Muscle of leg (tissue), 16 donors: ENCODE measurements at places on chromosomes 11 and 22. TPM values are rescaled to one million over a fixed set of nuclear protein-coding genes. Genes with fewer than 3 reads are reported as not detected.

DNA sequence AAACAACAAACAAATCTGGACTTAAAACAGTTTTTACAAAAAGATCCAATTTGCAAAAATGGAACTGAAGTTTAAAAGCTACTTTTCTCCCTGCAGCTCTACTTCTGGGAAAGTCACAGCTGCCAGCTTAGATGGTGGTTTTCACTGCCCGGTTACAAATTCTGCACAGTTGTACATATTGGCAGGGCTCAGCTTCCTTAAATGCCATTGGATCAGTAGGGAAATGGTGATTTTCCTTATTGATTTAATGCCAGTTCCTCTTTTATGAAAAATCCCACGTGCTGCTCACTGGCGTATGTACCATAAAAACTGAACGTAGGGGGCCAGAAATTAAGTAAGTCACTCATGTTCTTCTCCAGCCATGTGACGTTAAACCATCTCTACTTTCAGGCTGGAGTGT, 22.8 kb downstream of the GRAP2 start:
- peak; percentile 50 for DNase-seq

DNA sequence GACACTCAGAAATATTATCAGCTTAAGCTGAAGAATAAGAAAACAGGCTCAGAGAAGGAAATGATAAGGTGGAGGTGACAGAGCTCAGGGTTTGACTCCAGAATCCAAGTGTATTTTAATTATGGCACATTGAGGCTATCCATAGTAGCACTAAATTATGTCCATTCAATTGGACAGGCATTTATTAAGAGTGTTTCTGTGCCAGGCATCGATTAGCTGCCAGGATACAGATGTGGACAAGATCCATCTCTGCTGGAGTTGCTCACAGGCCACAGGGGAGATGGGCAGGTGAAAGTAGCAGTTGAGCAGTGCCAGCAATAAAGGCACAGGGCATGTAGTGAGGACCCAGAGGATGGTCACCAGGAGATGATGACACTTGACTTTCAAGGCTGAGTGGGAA, 592.5 kb downstream of the INSC start:
- no peak for DNase-seq

- no peak for DNase-seq
These were observed 15.8 kb upstream of the ACR start for GRCh38 chr22:50722048-50722701.

DNA sequence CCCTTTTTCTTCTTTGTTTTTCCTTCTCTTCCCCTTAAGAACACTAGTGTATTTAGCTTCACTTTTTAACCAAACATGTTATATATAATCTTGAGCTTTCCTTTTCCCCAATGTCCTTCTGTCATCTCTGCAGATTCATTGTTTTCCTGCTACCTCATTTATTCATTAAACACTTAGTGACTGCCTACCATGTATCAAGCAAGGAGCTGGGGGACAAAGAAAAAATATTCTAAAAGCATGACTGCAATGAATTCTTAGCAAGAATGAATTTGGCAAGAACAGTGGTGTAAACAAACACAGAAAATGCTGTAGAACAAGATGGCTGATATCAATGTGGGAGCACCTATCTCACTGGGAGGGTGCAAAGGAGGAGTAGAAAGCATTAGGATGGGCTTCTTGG, 247.0 kb upstream of the CCDC90B start:
- DNase-seq, result no peak

The OR5M3 gene
- total RNA-seq, result not detected

The OR5B21 gene
- not detected for total RNA-seq

GRCh38 chr11:64313491-64314145, 3.7 kb downstream of the TRMT112 start:
- DNase-seq, result peak; percentile 79

DNA sequence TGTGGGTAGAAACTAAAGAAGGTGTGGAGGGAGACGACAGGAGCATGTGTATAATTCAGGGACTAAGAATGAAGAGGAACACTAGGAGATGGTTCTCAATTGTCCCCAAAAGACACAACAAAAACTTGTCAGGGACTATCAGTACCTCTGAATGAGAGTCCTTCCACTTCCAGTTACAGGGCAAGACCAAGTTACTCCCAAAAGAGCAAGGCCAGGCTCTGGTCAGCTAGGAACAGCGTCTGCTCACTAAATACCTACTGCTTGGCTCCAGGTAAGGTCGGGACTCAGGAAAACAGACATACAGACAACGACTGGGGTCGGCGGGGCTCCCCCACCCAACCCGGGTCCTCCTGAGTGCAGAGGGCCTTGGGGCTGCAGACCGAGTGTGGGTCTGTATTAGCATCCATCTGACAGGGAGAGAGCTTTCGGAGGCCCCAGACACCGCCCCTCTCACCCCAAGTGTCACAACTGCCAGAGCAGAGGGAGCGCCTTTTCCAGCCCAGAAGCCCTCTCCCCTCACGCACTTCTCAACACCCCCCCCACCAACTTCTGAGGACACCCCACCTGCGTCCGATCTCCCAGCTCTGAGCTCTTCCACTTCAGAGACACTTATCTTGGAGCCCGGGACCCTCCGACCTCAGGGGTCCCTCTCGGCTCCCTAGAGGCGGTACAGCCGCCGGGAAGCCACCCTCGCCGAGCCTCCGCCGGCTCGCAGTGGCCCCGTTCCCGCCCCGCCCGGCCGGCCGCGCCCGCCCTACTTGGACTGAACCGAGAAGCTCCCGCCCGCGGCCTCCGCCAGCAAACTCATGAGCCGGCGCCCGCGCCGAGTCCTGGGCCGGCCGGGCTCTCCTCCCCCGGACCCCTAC, 522 bp downstream of the RHOG start:
- no peak for DNase-seq

- DNase-seq, result peak; percentile 98
These were observed 6.0 kb upstream of the RAB3IL1 start for GRCh38 chr11:61923166-61924063.

The ZMAT5 gene
- 23.5 TPM for total RNA-seq

GRCh38 chr22:49393526-49393925, 434.1 kb downstream of the BRD1 start:
- DNase-seq, result no peak

The AP5B1 gene
- 1.6 TPM for total RNA-seq

The CECR2 gene
- total RNA-seq, result 10.3 TPM

The RAB36 gene
- total RNA-seq, result 1.0 TPM

DNA sequence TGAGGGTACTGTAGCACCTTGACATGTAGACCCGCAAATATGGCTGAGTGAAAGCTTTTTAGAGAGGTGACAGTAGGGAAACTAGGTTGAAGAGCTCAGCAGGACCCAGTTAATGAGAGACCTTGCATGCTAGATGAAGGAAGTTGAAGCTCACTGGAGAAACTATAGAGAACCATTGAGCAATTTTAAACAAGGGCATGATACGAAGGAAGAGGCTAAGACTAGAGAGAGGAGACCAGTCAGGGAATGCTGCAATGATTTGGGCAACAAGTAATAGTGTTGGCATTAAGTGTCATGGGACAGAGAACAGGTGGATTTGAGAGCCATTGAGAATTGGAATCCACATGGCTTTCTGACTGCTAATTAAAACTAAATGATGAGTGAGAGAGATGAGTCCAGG, 4.1 kb downstream of the OLFML1 start:
- DNase-seq, result no peak

DNA sequence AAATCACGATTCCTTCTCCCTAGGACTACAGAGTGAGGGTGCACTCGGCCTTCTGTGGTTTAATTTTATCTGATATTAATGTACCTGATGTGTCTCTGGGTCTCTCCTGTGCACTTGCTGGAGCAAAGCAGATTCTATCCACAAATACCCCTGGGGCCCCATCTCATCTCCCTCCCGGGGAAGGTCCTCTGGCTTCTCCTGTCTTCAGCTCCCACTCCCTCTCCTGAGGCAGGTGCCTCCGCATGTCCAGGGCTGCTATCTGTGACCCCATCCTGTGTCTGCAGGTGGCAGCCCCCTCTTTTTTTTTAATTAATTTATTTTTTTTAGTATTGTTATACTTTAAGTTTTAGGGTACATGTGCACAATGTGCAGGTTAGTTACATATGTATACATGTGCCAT, 558.7 kb downstream of the BRD1 start:
- no peak for DNase-seq

DNA sequence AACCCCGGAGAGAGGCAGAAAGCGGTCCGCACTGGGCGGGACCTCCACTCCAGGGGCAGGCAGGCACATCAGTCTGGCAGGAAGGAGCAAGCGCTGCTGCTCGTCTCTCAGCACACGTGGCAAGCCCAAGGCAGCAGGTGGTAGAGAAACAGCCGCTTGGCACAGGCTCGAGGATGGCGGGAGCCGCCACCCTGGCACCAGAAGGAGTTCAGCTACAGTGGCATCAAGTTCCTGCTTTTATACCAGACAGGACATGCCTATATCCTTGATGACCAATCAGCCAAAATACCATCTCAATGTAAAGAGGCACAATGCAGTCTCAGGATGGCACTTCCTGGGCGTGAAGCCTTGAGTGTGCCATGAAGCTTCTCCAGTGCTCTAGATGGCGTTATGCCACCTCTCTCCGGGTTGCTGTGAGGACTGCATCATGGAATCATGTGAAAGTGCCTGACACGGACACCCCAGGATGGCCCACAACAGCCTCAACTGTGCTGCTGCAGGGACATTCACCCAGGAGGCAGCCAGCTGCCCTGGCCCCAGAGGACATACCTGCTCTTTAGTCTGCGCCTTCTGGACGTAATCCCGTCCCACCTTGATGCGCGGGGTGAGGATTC, 64.8 kb downstream of the APOL1 start:
- peak; percentile 75 for DNase-seq

- no peak for DNase-seq
These were observed 72.4 kb upstream of the FAT3 start for GRCh38 chr11:92152245-92152644.

The TMPRSS5 gene
- 0.80 TPM for total RNA-seq

- peak; percentile 98 for DNase-seq
These were observed 1.8 kb upstream of the CCND1 start for GRCh38 chr11:69638941-69639681.

DNA sequence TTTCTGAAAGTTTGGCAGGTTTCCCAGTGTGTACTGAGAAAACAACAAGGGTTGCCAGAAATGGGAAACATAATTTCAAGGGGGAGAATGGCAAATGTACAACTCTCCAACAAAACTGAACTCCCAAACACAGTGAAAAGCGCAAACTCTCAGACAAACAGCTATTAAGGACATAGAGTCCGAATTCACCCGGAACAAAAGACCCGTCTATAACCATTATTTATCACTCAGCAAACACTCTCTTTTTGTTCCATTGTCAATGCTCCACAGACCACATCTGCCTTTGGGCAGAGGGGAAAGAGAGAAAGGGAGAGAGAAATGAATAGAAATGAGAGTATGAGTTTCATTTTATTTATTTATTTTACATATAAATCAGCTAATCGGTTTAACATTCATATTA, 21.7 kb downstream of the KIRREL3 start:
- DNase-seq, result no peak

The DERL3 gene
- total RNA-seq, result 0.62 TPM

The VSTM5 gene
- total RNA-seq, result 0.31 TPM

DNA sequence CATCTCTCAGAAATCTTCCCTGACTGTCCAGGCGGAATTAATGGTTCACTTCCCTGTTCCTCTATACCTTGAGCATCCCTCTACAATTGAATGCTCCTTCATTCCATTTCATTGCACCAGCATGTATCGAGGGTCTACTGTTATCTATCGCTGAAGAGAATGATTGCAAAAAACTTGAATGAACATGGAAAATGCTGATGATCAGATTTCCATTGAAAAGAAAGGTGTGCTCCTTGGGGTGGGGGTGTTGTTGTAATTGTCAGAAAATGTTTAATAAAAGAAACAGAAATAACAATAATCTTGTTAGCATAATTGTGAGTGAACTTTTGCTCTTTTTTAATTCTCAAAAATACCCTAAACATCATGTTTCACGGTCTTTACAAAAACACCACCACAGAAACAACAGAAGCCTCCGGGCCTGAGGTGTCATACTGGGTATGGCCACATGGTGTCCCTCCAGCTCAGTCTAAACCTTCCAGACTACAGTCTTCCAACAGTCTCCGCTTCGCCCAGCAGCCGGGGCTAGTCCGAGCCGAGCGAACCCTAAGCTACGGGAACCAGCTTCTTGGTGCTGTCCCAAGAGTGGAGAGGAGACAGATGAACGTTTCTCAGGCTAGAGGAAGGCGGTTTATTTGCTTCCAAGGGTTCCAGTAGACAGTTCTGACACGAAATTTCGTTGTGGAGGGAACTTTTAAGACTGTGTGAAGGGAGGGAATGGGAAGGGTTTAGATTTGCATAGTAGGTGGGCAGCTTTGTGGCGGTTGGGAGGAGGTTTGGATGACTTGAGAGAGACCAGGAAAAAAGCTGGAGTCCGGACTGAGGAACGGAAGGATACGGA, 75.8 kb upstream of the ZBED5 start:
- peak; percentile 97 for DNase-seq

The RGL4 gene
- total RNA-seq, result 0.13 TPM

DNA sequence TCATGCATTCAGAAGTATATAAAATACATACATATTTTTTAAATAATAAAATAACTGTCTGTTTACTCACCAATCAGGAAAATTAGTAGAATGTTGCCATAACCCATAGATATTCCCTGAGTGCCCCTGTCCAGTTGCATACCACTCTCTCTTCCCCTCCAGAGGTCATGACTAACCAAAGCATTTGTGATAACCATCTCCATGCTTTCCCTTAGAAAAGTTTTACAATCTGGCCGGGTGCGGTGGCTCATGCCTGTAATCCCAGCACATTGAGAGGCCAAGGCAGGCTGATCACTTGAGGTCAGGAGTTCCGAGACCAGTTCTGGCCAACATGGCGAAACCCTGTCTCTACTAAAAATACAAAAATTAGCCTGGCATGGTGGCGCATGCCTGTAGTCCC, 33.2 kb upstream of the LDHA start:
- DNase-seq, result no peak

DNA sequence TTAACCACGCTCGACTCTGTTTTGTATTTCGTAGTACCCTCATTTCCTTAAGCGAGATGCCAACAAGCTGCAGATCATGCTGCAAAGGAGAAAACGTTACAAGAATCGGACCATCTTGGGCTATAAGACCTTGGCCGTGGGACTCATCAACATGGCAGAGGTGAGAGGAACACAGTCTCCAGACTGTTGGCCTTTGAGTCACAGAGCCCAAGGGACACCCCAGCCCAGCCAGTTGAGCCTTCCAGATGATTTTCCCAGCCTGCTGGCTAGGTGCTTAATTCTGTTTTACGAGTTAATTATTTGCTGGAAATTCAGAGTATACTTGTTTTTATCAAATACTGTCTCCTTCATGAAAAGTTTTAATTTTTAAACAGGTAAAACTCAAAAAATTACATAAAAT, 57.3 kb upstream of the RAB1B start:
- no peak for DNase-seq

DNA sequence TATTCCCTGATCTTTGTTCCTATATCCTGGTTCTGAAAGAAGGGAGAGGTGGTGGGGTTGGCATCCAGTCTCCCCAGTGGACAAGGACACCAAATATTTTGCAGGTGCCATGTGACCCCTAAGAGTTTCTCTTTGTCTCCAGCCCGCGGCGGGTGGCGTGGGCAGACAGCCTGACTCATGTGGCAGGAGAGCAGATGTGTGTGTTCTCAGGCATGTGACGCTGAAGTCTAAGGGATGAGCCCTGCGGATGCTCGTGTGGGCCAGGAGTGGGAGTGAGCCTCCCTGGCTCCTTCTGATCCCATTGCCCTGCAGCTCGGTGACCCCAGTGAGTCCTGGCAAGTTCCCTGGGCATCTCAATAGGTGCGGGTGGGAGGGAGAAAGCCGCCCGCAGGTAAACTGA, 94.8 kb upstream of the TBCEL start:
- DNase-seq, result no peak
